Adrenal gland (tissue), 19 donors: ENCODE measurements at places on chromosomes 4 and X. TPM values are rescaled to one million over a fixed set of nuclear protein-coding genes. Genes with fewer than 3 reads are reported as not detected.

DNAAF6 gene
- not detected for polyA plus RNA-seq

- no peak for DNase-seq
Measured at GRCh38 chr4:34492414-34492813, 1751.9 kb downstream of the ARAP2 start.

C1GALT1C1 gene
- polyA plus RNA-seq = 55.6 TPM

ZCCHC18 gene
- polyA plus RNA-seq = 0.93 TPM

GRCh38 chr4:16227462-16227868 lies 1.2 kb upstream of the TAPT1 start:
- peak; percentile 68 for DNase-seq
